ENCODE measurements at places on chromosomes 13 and 19.

DNA sequence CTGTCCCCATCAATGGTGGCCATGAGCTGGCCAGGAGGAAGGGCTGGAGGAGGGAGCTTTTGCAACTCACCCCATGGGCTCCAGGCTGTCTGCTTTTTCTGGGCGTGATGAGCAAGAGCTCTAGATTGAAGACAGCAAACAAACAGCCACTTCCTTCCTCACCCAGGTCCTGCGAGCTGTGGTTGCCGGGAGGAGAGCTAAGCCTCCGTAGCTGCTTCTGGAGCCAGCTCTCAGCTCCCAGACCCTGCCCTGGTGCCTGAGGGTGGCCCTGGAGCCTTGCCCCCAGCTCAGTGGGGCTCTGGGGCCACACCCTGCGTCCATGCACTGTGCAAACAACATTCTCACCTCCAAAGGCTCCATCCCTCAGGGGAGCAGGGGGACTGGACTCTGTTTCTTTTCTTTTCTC, 6.2 kb downstream of the MYO1F start:
- peak; percentile 54 for DNase-seq

DNA sequence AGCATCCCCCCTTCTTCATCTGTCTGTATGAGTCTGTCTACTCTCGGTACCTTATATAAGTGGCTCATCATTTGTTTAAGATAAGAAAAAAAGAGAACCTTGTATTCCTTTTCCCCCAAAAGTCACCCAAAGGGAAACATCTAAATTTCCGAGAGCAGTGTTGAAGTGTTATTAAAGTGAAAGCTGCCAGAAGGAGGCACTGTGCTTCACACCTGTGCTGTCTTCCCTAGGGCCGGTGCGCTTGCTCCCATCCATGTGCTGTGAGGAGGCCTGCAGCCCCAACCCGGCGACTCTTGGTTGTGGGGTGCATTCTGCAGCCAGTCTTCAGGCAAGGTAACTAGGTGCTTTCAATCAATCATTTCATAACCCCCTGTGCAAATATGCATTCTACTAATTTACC, 97.5 kb downstream of the TNFRSF19 start:
- no peak for DNase-seq

GRCh38 chr13:22726726-22727125, 454.1 kb upstream of the SGCG start:
- no peak for DNase-seq

DNA sequence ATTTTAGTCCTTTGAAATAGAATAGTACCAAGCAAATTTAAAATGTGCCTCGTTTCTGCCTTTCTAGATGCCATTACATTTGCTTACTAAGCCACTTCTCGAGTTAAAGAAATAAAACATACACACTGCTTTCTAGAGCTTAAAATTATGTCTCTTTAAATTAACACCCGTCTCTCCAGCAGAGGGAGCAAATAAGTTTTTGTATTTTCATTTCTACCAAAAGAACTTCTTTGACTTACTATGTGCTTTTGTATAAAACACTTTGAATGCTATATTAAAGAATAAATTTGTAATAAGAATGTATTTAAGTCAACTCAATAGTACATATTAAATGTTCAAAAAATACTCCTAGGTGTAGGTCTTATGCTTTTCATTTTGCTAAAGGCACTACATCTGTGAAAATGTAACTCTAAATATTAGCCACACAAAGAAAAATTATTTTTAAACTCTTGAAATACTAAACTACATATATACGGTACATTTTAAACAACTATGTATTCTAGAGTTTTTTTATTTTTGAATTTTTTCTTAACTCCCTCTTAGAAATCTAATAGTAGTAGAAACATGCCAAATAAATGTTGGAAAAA, 269.3 kb upstream of the MIR17HG start:
- DNase-seq, result no peak

DNA sequence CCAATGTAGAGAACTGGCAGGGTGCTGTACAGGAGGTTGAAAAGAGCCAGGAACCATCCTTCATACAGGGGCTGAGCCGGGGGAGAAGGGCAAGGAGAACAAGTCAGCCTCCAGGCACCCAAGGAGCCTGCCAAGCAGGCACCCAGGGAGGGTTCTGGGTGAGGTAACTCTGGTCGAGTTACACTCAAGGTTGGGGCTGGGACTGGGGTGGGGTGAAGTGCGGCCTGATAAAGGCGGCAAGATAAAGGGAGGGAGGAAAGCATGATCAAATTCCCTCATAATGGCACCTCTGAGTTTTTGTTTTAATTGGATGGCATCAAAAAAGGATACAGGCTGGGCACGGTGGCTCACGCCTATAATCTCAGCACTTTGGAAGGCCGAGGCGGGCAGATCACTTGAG, 25.0 kb downstream of the ATP8B3 start:
- no peak for DNase-seq

- DNase-seq, result no peak
These were observed 436.6 kb upstream of the KLF12 start for GRCh38 chr13:74570834-74571233.

- DNase-seq, result peak; percentile 80
These were observed 14.1 kb downstream of the KLF2 start for GRCh38 chr19:16338470-16339360.

- DNase-seq, result no peak
These were observed 6.8 kb downstream of the F2RL3 start for GRCh38 chr19:16895467-16896145.

DNA sequence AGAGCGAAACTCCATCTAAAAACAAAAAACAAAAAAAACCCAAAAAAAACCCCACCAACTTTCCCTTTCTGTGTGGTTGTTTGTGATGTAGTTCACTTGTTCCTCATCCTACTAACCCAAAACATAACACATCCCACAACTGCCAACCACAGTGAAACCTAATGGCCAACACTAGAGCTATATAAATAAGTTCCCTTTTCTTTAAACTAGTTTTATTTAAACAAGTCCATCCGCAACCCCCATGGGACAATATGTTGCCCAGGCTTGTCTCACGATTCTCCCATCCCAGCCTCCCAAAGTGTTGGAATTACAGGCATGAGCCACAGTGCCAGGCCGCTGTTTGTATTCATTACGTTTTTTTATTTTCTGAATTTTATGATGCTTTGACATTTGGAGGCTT, 71.2 kb upstream of the ADGRE5 start:
- DNase-seq, result no peak

- no peak for DNase-seq
These were observed 10.3 kb downstream of the GNA15 start for GRCh38 chr19:3145909-3146676.

DNA sequence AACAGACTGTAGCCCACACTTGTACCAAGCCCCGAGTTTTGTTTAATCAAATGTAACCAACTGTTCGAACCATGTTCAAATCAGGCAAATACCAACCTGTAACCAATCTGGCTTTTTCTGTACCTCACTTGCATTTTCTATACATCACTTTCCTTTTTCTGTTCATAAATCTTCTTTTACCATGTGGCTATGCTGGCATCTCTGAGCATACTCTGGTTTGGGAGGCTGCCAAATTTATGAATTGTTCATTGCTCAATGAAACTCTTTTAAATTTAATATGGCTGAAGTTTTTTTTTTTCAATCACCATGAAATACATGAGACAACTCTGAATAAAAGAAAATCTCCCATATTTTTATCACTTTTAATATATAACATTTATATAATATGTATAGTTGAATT, 256.1 kb downstream of the SLITRK6 start:
- no peak for DNase-seq

GRCh38 chr19:6472713-6473112, 8.6 kb downstream of the CRB3 start:
- no peak for DNase-seq

DNA sequence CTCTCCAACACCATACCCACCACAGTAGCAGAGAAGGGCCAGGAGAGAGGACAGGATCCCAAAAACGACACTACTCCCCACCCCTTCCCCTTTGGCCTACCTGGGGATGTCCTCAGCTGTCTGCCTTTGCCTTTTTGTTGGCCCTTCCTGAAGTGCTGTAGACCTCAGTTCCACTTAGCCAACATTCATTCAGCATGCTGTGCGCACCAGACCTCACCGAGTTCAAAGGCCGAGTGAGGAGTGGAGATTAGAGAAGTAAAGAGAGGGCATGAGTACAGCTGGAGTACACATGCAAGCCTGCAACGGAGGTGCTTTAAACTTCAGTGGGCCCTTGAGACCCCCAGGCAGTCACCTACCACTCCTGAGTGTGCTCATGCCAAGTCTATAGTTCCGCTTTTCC, 99.0 kb downstream of the TEX26 start:
- DNase-seq, result no peak

- no peak for DNase-seq
These were observed 76.7 kb upstream of the ZNF43 start for GRCh38 chr19:21912654-21913053.

DNA sequence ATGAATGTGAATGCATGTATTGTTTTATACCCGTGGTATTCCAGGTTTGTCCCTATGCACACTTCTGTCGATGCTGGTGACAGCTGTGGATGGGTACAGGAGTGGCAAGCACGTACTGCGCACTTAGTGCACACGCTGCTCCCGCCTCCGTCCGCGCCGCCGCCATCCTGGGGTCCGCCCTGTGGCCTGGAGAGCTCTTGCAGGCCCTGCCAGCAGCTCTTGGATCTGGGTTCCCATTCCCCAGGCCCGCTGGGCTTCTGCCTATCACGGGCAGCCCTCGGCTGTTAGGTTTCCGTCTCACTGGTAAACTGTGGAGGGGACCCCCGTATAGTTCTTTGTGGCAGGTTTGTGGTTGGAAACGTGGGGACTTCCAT, 4.0 kb downstream of the GNA11 start:
- no peak for DNase-seq

DNA sequence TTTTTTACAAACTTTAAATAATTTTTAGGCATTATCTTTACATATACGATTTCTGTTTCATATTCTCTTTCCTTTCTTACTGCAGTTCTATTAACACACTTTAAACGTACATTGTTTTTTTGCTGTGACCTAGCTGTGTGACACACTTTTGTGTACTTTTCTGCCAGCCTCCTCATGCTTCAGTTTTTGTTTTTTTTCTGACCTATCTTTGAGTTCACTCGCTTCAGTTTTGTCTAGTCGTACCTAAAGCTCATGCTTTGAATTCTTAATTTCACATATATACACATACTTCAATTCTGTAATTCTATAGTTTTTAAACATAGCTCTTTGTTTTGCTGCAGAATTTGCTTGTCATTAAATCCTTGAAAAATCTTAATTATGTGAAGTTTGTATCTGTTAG, 150.4 kb downstream of the PDS5B start:
- DNase-seq, result no peak

- DNase-seq, result no peak
These were observed 11.1 kb upstream of the RAB3A start for GRCh38 chr19:18214779-18215433.

- no peak for DNase-seq
These were observed 11.1 kb downstream of the SLC44A2 start for GRCh38 chr19:10636304-10636972.

DNA sequence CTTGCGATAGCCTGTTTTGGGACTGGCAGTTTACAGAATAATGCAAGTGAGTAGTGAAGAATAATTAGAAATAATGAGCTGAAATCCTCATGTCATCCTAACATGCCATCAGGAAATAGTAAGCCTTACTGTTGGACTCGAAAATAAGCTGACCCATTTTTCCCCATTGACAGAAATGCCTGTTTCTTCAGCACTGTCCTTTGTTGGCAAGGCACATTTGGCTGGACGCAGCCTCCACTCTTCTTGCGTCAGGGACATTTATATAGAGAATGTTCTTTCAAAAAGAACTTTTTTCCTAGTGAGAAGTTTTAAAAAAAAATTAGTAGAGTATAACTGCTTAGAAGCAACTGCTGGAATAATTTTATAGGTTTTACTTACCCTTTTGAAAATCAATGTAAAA, 47.1 kb downstream of the ARHGAP35 start:
- DNase-seq, result no peak

DNA sequence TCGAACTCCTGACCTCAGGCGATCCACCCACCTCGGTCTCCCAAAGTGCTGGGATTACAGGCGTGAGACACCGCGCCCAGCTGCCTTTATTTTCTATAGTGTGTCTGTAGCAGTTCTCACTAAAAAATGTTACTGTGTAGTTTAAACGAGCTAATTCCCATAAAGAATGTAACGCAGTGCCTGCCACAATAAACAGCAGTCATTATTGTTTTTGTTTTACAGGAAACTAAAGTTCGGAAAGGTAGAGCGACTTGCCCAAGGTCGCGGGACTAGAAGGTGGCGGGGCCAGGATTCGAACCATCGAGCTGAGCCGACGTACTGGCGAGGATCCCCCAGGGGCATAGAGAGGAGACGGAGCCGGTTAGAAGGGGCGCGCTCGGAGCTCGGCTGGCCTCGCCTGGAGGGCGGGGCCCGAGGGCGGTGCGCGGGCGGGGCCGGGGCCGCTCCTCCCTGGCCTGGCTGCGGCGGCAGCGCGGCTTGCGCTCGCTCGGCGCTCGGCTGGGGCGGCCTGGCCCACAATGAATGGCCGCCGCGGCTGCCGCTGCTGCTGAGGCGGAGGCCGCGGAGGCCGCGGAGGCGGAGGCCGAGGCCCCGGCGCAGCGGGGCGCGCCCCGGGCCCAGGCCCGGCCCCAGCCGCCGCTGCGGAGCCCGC, at the start of gene NACC1:
Gene NACC1 (plus strand): TSS at position 493 of the 652 bp plus-strand sequence. CDS start 16,944 bp downstream, outside the sequence.
- peak; percentile 92 for DNase-seq

Data from T-helper 2 cell treated with Interferon-gamma antibody and Interleukin-4, amounts not matched to agents 5 μg/mL and 100 μg/mL, for 36 hours (primary cell).